Sciatic nerve (tissue), 2 donors: ENCODE measurements at places on chromosomes 5 and 9. TPM values are rescaled to one million over a fixed set of nuclear protein-coding genes. Genes with fewer than 3 reads are reported as not detected.

BTNL9 gene
- 105 TPM for total RNA-seq

GRCh38 chr9:127346584-127346983 is 50.4 kb upstream of the SLC2A8 start:
- no peak for DNase-seq

ZNF367 gene
- total RNA-seq = 1.6 TPM

DNA sequence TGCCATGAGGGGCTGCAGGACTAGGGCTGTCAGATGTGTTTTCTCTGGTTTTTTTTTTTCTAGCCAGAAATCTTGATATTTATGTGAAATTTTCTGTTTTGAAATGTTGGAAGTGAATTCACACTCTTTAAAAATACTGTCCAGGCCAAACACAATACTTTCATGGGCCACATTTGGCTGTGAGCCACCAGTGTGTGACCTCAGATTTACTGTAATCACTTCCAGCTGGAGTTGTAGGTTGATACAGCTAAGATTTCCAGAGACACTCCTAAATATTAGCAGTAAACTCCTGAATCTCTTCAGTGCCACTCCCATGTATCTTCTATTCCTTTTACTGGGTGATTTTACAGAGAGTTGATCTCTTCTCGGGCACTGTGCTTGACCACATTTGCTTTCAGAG is 92.2 kb upstream of the CKMT2 start:
- peak; percentile 89 for DNase-seq

KIAA0825 gene
- 5.6 TPM for total RNA-seq

FYB1 gene
- total RNA-seq = 31.3 TPM
